GM12878 (cell line): ENCODE measurements at places on chromosomes 1 and 21. TPM values are rescaled to one million over a fixed set of nuclear protein-coding genes. Genes with fewer than 3 reads are reported as not detected.

- DNase-seq = no peak
- H3K4me3 ChIP-seq = peak overlapping the region; percentile 91
- peak overlapping the region; percentile 96 for H3K27ac ChIP-seq
- H3K27me3 ChIP-seq = no peaks in the 10 kb centered on the region
Observed at GRCh38 chr1:16367968-16368890, 1.2 kb downstream of the SZRD1 start.

DNA sequence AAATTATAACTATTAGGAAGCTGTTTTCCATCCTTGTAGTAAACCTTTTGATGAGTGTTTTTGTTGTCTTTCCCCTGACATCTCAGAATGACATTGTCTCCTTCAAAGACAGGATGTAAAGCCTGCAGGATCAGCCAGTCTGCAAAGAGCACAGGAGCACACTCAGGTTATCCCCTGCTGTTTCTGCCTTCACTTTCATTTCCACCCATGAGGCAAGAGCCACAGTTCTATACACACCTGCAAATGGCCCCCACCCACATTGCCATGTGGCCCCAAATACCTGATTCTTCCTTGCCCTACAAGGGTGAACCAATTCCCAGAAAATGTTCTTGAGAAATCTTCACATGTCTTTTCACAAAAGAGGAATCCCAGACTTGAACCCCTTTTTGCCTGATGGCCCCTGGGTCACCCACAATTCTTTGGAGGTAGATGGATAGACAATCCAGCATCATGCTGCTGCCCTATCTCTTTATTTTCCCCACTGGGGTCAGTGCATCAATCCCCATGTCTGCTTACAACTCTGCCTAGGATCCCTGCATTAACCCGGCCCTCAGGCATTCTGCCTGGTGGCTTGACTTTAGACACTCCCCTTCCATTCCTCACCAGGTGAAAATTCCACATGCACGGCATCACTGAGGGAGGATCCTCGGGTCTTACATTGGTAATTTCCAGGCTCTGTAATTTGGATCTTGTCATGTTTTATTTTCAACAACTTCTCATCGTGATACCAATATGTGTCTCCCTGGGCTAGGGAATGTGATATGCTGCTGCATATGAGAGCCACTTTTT, 2.6 kb downstream of the FCRL3 start:
- no peak for DNase-seq
- no peak overlapping the region for H3K4me3 ChIP-seq
- no peaks in the 10 kb centered on the region for H3K36me3 ChIP-seq

- H3K27me3 ChIP-seq = no peaks in the 10 kb centered on the region
- peak overlapping the region; percentile 40 for H3K27ac ChIP-seq
- H3K36me3 ChIP-seq = no peaks in the 10 kb centered on the region
- DNase-seq = peak; percentile 41
- 0 out of 2 replicates have a peak overlapping the region, but pooled peaks have one; percentile 4 for H3K4me3 ChIP-seq
Observed at GRCh38 chr1:21324368-21325141, 34.3 kb upstream of the ECE1 start.

GRCh38 chr1:6062670-6063069, 17.0 kb downstream of the KCNAB2 start:
- DNase-seq = no peak
- no peaks in the 10 kb centered on the region for H3K4me1 ChIP-seq
- no peak overlapping the region for H3K4me3 ChIP-seq
- H3K36me3 ChIP-seq = peaks cover 2% of the 10 kb centered on the region; the same call in 1 of the 2 replicates
- H3K27ac ChIP-seq = no peak overlapping the region

The TTC24 gene
- polyA plus RNA-seq = 1.2 and 1.9 TPM in 2 replicates

The COA6 gene
- 174 and 178 TPM in 2 replicates for polyA plus RNA-seq

DNA sequence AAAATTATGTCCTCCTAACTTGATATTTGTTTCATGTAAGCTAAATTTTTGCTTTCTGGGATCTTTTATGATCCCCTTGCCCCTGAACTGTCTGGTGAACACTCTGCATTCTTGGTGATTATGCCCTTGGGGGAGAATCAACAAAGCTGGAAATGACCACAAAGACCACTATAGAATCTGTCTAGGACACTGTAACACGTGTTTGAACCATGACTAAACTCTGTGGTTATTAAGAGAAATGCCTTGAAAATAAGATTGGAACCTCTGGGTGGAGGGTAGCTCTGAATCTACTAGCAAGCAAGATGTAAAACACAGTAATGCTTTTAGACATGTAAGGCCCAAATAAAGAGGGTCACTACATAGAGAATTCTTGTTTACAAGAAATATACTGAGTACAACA, 237.5 kb downstream of the HMCN1 start:
- H3K27me3 ChIP-seq = no peaks in the 10 kb centered on the region
- H3K4me1 ChIP-seq = no peaks in the 10 kb centered on the region
- no peak overlapping the region for H3K27ac ChIP-seq
- no peak for DNase-seq
- no peaks in the 10 kb centered on the region for H3K36me3 ChIP-seq
- no peak overlapping the region for H3K4me3 ChIP-seq

GRCh38 chr1:94154989-94155388, 34.0 kb upstream of the ABCA4 start:
- no peaks in the 10 kb centered on the region for H3K36me3 ChIP-seq
- H3K4me1 ChIP-seq = no peaks in the 10 kb centered on the region
- H3K27me3 ChIP-seq = no peaks in the 10 kb centered on the region
- H3K4me3 ChIP-seq = no peak overlapping the region

The RUSC1 gene
- 15.9 and 18.5 TPM in 2 replicates for polyA plus RNA-seq

DNA sequence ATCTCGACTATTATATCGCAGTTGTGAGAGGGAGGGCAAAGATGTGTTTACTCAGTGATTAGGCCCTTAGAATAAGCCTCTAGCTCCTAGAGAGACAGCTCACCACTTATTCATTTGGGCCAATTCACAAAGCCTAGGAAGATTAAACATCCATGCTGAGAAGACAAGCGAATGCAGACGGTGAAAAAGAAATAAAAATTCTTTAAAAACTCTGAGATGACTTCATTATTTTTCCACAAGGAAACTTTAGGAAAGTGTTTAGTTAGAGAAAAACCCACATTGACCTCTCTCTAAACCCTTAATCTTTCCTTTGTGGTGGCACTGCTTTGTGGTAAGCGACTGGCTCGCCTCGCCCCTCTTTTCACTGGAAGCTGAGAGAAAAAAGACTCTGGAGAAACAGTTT, 146.8 kb upstream of the DMRTA2 start:
- DNase-seq = no peak
- no peaks in the 10 kb centered on the region for H3K4me1 ChIP-seq
- H3K36me3 ChIP-seq = no peaks in the 10 kb centered on the region

GRCh38 chr1:44327679-44328491, 27.2 kb downstream of the ERI3 start:
- H3K27ac ChIP-seq = no peak overlapping the region
- H3K36me3 ChIP-seq = no peaks in the 10 kb centered on the region
- H3K4me1 ChIP-seq = no peaks in the 10 kb centered on the region
- H3K27me3 ChIP-seq = no peaks in the 10 kb centered on the region
- DNase-seq = no peak

DNA sequence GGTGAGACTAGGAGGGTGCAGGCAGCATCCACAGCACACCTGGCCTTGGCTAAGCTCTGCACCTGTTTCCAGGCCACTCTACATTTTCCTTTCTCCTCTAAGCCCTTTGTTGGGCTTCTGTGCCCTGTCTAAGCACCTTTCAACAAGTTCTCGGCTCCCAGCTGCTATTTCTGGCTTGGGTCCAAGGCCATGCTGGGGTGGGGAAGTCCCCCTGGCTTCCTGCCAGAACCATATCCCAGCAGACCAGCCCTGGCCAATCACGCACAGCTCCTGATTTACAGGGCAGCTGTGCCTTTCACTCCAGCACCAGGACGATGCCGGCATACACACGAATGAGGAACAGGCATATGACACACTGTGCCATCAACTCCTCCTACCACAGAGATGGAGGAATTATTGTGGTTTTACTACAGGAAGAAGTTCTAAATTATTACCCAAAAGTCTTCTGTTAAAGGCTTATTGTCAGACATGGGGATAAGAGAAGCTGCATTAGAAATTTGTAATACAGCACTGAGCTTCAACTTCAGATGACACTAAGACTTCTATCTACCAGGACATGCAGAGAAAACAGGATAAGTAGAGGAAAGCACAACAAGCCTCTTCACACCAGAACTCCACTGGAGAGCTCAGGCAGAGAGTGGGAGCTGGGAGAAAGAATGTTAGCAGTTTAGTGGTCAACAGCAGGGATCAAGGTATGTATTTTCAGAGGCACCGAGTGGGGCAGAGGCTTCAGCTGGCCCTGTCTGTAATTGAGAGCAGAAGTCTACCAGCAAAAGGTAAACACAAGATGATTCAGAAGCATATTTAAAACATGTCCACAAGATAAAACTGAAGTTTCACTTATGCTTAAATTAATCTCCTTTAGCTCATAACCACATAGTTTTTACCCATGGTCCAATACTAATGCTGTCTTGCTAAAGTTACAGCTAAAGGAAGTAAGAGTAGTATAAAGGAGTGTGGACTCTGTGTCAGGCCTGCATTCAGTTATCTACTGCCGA, 37.4 kb downstream of the TRIT1 start:
- peak overlapping the region; percentile 67 for H3K27ac ChIP-seq
- peaks cover 28% of the 10 kb centered on the region for H3K36me3 ChIP-seq
- peaks cover 30% of the 10 kb centered on the region for H3K4me1 ChIP-seq
- H3K4me3 ChIP-seq = no peak overlapping the region
